ENCODE measurements at places on chromosomes 11 and 22.

DNA sequence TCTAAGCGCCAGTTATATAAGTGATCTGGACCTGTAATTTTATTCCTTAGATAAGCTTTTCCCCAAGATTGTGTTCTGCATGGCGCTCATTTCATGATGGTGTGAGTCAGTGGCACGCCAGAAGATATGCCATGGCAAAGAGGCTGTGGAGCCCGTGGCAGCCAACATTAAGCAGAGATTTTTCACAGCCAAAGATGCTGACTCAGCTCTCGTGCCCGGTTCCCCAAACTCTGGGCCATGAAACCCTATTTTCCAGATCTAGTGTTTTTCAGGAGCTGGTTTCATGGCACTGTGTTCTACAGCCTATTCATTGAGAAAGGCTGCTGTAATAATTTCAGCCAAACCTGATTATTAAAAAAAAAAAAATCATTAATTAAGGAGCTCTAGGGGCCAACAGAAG lies 15.4 kb upstream of the LINC01488 start:
- no peak for DNase-seq

DNA sequence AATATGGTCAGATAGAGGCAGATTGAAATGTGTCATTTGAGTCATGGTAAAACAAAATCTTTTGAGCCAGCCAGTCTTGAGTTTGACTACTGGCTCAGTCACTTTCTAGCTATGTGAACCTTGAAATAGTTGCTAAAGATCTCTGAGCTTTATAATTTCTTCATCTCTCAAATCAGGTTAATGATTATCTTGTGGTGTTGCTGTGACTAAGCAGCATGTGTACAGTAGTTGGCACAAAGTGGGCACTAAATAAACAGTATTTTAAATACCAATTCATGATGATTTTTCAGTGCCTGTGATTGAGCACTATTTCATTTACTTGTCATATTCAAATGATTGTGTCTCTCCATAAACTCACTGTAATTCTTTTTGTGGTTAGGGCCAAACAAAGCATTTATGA lies 70.8 kb downstream of the RAB38 start:
- DNase-seq, result no peak

DNA sequence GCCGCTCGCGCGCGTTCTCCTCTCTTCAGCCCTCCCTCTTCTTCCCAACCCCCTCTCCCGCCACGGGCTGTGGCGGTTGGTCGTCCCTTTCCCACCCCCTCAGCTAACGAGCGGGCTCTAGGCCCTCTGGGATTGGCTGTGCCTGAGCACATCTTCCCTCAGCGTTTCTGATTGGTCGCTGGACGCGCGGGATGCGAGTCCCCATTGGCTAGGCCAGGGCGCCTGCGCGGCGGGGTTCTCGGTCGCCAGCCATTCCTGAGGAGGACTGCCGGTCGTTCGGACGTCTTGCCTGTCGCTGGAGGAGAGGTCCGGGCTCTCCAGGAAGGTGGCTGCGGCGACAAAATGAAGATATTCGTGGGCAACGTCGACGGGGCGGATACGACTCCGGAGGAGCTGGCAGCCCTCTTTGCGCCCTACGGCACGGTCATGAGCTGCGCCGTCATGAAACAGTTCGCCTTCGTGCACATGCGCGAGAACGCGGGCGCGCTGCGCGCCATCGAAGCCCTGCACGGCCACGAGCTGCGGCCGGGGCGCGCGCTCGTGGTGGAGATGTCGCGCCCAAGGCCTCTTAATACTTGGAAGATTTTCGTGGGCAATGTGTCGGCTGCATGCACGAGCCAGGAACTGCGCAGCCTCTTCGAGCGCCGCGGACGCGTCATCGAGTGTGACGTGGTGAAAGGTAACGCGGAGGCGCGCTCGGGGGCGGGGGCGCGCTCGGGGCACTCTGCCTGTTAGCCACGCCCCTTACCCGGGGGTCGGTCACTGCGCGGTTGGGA lies at the start of gene RBM14:
TSS of gene RBM14 (plus strand) at position 252 of the 776 bp plus-strand sequence. CDS start at position 343, 91 bp downstream.
- DNase-seq, result peak; percentile 99

- DNase-seq, result no peak
Observed at GRCh38 chr22:46672731-46673130, 52.5 kb downstream of the GRAMD4 start.

DNA sequence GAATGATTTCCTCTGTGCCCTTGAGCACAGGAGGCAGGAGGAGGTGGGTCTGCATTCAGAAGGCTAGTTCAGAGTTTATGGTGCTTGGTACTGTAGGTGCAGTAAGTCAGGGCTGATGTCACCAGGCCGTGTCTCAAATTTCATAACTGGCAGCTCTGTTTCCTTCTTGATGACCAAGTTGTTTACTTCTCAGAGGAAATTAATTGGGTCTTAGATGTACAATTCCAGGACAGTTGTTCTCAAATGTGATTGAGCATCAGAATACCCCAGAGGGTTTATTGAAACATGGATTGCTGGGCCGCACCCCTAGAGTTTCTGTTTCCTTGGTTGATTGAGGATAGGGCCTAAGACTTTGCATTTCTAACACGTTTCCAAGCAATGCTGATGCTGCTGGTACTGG lies 6.2 kb downstream of the AMOTL1 start:
- no peak for DNase-seq

GRCh38 chr11:111421251-111421650 lies 42.2 kb upstream of the POU2AF1 start:
- DNase-seq, result no peak

DNA sequence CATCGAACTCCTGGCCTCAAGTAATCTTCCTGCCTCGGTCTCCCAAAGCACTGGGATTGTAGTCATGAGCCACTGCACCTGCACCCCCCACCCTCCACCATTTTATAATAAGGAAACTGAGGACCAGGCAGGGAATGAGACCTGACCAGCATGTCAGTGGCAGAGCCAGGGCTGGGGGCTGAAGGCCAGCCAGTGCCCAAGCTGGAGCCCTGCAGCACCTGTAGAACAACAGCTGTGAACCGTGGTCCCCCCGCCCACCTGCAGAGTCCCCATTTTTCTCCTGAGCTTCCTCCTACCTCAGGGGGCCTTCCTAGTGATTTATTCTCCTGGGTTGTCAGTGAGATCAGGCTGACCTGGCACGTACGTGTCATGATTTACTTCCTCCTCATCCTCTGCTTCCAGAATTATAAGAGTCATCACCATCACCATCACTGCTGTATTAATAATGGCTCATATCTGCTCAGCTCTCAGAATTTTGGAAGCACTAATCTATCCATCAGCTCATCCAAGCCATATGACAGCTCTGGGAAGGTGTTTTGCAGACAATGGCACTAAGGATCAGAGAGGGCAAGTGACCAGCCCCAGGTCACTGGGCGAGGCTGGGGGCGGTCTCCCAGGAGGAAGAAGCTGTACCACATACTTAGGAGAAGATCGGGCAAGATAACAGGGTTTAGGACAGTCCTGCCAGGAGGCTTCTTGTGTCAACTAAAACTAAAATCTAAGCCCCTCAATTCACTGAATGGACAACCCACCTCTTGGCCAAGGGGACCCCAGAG lies 5.5 kb upstream of the SLCO2B1 start:
- no peak for DNase-seq

Data from left forelimb (tissue), 1 donor.